Common myeloid progenitor, CD34-positive (primary cell): ENCODE measurements at places on chromosomes 5 and 9.

GRCh38 chr9:81182431-81182830, 506.9 kb downstream of the TLE1 start:
- H3K4me1 ChIP-seq = no peaks in the 10 kb centered on the region
- H3K4me3 ChIP-seq = no peak overlapping the region
- no peaks in the 10 kb centered on the region for H3K27me3 ChIP-seq
- H3K27ac ChIP-seq = no peak overlapping the region

DNA sequence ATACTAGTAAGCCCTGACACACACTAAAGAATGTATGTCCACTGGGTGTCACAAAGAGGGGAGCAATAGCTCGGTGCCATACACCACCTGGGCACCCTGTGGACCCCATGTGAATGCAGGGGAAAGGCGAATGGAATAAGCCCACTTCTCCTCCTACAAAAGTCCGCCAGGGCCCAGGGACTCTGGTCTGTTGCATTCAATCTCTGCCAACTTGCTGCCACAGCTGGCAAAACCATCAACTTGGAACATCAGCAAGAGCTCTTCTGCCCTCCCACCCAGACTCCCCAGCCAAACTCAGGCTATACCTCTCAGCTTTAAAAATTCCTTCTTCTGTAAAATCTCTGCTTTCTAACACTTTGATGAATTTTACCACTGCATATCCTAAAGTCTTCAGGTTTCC, 54.5 kb downstream of the PFDN1 start:
- peaks cover 2% of the 10 kb centered on the region for H3K36me3 ChIP-seq
- no peak overlapping the region for H3K27ac ChIP-seq
- H3K4me3 ChIP-seq = no peak overlapping the region
- H3K27me3 ChIP-seq = no peaks in the 10 kb centered on the region
- DNase-seq = no peak
- H3K4me1 ChIP-seq = peaks cover 26% of the 10 kb centered on the region

DNA sequence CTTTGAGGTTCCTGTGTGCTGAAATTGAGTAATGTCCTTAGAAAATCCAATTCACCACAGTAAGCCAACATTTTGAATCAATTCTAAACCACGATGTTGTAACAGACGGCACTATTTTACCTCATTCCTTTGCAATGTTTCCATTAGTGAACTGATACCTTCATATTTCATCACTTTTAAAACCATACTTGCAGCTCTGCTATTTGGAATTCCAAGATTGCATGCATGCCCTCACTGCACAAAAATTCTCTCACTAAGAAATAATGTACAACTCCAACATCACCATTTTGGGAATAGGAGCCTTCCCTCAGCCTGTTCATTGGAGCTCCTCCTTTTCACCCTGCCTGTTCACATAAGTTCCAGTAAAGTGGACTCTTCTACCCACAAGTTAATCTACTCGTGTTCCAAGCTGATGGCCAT, 74.8 kb upstream of the TGFBR1 start:
- DNase-seq = no peak
- no peaks in the 10 kb centered on the region for H3K36me3 ChIP-seq
- no peak overlapping the region for H3K27ac ChIP-seq

DNA sequence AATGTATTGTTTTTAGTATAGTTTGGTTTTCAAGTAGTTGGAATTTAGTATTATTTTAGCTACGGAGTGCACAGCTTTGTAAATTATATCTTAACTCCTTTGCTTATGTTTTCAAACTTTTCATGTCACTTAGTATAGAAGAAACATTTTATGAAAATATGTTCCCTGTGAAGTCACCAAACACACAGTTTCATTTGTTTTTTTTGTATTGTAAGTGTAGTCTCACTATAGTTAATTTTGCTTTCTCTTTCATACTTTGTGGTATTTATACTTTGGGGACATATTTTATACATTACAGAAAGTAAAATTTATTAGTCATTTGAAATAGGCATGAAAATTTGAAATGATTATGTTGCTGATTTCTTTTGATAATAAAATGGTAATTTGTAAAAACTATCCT, 5.0 kb downstream of the CHSY3 start:
- H3K4me1 ChIP-seq = no peaks in the 10 kb centered on the region
- DNase-seq = no peak
- H3K4me3 ChIP-seq = no peak overlapping the region
- no peak overlapping the region for H3K27ac ChIP-seq
- peaks cover 17% of the 10 kb centered on the region for H3K27me3 ChIP-seq

- no peak overlapping the region for H3K27ac ChIP-seq
- H3K4me1 ChIP-seq = no peaks in the 10 kb centered on the region
- peak; percentile 10 for DNase-seq
Measured at GRCh38 chr5:151427258-151427657, 20.1 kb upstream of the SLC36A1 start.

- peak; percentile 10 for DNase-seq
- no peak overlapping the region for H3K4me3 ChIP-seq
- H3K4me1 ChIP-seq = no peaks in the 10 kb centered on the region
- H3K27ac ChIP-seq = no peak overlapping the region
Measured at GRCh38 chr5:137341831-137342230, 157.3 kb downstream of the SPOCK1 start.

DNA sequence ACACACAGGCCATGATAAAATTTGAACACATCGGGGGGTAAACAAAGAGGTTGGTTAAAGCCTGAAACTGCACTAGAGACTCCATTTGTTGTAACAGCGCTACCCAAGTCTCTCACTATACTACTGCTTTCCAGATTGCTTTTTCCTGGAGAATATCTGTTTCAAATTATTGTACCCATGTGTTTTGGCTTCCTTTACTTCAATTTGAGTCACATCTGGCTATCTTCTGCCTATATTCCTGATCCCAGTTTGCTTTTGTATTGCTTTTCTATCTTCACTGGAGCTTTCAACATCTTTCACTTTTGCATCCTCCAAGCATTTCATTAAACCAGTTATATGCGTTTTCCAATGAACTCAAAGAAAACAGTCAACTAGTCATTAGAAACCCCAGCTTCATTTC, 404.7 kb downstream of the MLLT3 start:
- H3K27ac ChIP-seq = no peak overlapping the region
- no peaks in the 10 kb centered on the region for H3K4me1 ChIP-seq
- no peaks in the 10 kb centered on the region for H3K36me3 ChIP-seq
- H3K27me3 ChIP-seq = no peaks in the 10 kb centered on the region
- no peak for DNase-seq

- no peak overlapping the region for H3K27ac ChIP-seq
- no peak overlapping the region for H3K4me3 ChIP-seq
- DNase-seq = no peak
- no peaks in the 10 kb centered on the region for H3K36me3 ChIP-seq
- H3K4me1 ChIP-seq = peaks cover 18% of the 10 kb centered on the region
- H3K27me3 ChIP-seq = peaks cover 9% of the 10 kb centered on the region
Measured at GRCh38 chr5:132816554-132816953, 3.5 kb downstream of the SOWAHA start.

DNA sequence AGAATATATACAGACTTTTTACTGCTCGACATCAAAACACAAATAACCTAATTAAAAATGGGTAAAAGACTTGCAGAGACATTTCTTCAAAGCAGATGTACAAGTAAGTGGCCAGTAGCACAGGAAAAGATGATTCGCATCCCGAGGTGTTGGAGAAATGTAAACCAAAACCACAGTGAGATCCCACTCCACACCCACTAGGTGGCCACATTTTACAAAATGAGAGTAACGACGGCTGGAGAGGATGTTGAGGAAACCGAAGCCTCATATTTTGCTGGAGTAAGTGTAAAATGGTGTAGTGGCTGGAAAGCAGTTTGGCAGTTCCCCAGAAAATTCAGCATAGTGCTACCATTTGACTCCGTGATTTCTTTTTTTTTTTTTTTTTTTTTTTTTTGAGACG, 21.3 kb upstream of the GBGT1 start:
- H3K27me3 ChIP-seq = peaks cover 6% of the 10 kb centered on the region
- H3K4me1 ChIP-seq = no peaks in the 10 kb centered on the region
- DNase-seq = peak; percentile 90

- peaks cover 10% of the 10 kb centered on the region for H3K4me1 ChIP-seq
- DNase-seq = no peak
- no peak overlapping the region for H3K27ac ChIP-seq
- no peak overlapping the region for H3K4me3 ChIP-seq
Measured at GRCh38 chr5:1535646-1536045, 11.9 kb upstream of the LPCAT1 start.

GRCh38 chr5:68995845-68996545, 97.8 kb upstream of the SLC30A5 start:
- no peak overlapping the region for H3K27ac ChIP-seq
- DNase-seq = no peak
- peaks cover 4% of the 10 kb centered on the region for H3K4me1 ChIP-seq
- H3K4me3 ChIP-seq = no peak overlapping the region

GRCh38 chr5:71834601-71835000, 115.5 kb downstream of the CARTPT start:
- peak; percentile 56 for DNase-seq
- H3K4me3 ChIP-seq = no peak overlapping the region
- H3K27ac ChIP-seq = no peak overlapping the region
- H3K27me3 ChIP-seq = no peaks in the 10 kb centered on the region
- no peaks in the 10 kb centered on the region for H3K4me1 ChIP-seq
- H3K36me3 ChIP-seq = no peaks in the 10 kb centered on the region

- H3K36me3 ChIP-seq = peaks cover 30% of the 10 kb centered on the region
- H3K4me1 ChIP-seq = peaks cover 35% of the 10 kb centered on the region
- no peak for DNase-seq
- no peak overlapping the region for H3K27ac ChIP-seq
- no peak overlapping the region for H3K4me3 ChIP-seq
- H3K27me3 ChIP-seq = no peaks in the 10 kb centered on the region
Measured at GRCh38 chr9:113992276-113992951, 85.7 kb downstream of the AMBP start.

- no peak overlapping the region for H3K27ac ChIP-seq
- no peaks in the 10 kb centered on the region for H3K36me3 ChIP-seq
- H3K4me1 ChIP-seq = no peaks in the 10 kb centered on the region
- no peak overlapping the region for H3K4me3 ChIP-seq
- H3K27me3 ChIP-seq = no peaks in the 10 kb centered on the region
- DNase-seq = no peak
Measured at GRCh38 chr9:99485459-99485858, 263.4 kb downstream of the SEC61B start.

DNA sequence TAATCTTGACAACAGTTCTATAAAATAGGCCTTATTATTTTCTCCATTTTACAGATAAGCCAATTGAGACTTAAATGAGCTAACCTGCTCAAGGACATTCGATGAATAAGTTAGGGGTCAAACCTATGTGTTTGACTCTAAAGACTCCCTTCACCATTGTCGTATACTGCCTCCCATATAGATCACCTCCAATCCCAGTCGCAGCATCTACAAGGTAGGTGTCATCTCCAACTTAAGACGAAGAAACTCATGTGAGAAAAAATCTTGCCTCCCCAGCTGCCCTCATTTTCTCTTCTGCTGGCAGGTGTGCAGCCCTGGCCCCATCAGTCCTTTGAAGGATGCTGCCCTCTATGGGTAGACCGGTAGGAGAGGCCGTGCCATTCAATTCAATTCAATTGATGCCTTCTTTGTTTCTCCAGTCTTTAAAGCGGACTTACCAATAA, 75.2 kb upstream of the SMARCA2 start:
- no peaks in the 10 kb centered on the region for H3K27me3 ChIP-seq
- no peaks in the 10 kb centered on the region for H3K4me1 ChIP-seq
- DNase-seq = peak; percentile 15
- H3K27ac ChIP-seq = no peak overlapping the region
- H3K4me3 ChIP-seq = no peak overlapping the region
- H3K36me3 ChIP-seq = no peaks in the 10 kb centered on the region

- H3K36me3 ChIP-seq = peaks cover 4% of the 10 kb centered on the region
- H3K4me3 ChIP-seq = no peak overlapping the region
- no peak for DNase-seq
- peak overlapping the region; percentile 40 for H3K27ac ChIP-seq
- H3K27me3 ChIP-seq = no peaks in the 10 kb centered on the region
Measured at GRCh38 chr9:133137451-133138231, 16.6 kb upstream of the RALGDS start.

DNA sequence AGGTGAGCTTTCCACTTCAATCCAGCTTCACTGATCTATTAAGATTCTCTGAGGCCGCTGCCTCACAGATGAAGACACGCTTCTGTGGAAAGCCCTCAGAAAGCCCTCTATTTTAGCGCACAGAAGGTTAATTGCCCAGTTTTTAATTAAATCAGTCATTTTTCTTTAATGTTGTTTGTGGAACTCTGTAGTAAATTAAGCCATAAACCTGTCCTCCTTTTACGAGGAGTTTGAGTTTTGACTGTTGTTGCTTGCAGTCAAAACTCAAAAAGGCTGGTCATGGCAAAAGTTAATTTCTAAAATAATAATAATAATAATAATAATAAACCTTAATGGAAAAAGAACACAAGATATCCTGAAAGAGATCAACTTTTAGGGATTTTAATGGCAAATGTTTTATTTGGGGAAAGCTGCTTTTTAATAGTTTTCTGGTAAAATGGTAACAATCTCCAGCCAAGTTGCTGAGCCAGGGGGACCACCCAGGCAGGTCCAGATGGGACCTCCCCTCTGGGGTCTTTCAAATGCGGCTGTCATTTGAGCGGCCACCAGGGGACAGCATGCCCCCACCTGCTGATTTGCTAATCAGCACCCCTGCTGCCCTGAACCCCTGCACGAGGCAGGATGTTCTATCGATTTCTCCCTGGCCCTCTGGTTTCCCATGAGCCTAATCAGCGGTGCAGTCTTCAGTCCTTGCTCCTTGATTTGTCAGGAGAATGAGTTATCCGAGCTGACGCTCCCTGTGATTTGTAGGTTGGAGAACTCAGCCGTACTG, 247.2 kb downstream of the FSTL4 start:
- H3K36me3 ChIP-seq = no peaks in the 10 kb centered on the region
- no peaks in the 10 kb centered on the region for H3K4me1 ChIP-seq
- no peak overlapping the region for H3K27ac ChIP-seq
- peak; percentile 18 for DNase-seq
- H3K4me3 ChIP-seq = no peak overlapping the region
- no peaks in the 10 kb centered on the region for H3K27me3 ChIP-seq

DNA sequence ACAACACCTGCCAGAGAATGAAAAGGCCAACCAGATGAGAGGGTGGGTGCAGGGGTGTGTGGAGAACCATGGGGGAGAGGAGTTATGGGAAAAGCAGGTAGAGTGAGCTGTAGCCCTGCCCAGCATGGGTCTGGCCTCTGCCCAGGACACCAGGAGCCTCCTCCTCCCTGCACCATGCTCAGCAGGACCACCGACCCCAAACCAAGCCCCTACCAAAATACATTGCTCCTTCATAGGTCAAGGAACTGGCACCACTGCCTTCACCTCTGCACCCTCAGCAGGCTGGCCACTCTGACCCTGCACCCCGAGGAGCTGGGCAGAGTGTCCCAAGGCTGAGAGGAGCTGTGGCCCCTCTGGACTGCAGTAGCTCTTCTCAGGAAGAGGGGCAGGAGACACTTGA, 102.0 kb downstream of the NSG2 start:
- no peak overlapping the region for H3K4me3 ChIP-seq
- no peaks in the 10 kb centered on the region for H3K4me1 ChIP-seq
- H3K27me3 ChIP-seq = peaks cover 3% of the 10 kb centered on the region
- DNase-seq = no peak
- no peak overlapping the region for H3K27ac ChIP-seq
- H3K36me3 ChIP-seq = no peaks in the 10 kb centered on the region

GRCh38 chr5:167049043-167049663, 1242.3 kb upstream of the WWC1 start:
- H3K27ac ChIP-seq = no peak overlapping the region
- H3K4me1 ChIP-seq = no peaks in the 10 kb centered on the region
- H3K36me3 ChIP-seq = no peaks in the 10 kb centered on the region
- peak; percentile 79 for DNase-seq
- no peaks in the 10 kb centered on the region for H3K27me3 ChIP-seq
